ENCODE measurements at places on chromosomes 16 and 17.

DNA sequence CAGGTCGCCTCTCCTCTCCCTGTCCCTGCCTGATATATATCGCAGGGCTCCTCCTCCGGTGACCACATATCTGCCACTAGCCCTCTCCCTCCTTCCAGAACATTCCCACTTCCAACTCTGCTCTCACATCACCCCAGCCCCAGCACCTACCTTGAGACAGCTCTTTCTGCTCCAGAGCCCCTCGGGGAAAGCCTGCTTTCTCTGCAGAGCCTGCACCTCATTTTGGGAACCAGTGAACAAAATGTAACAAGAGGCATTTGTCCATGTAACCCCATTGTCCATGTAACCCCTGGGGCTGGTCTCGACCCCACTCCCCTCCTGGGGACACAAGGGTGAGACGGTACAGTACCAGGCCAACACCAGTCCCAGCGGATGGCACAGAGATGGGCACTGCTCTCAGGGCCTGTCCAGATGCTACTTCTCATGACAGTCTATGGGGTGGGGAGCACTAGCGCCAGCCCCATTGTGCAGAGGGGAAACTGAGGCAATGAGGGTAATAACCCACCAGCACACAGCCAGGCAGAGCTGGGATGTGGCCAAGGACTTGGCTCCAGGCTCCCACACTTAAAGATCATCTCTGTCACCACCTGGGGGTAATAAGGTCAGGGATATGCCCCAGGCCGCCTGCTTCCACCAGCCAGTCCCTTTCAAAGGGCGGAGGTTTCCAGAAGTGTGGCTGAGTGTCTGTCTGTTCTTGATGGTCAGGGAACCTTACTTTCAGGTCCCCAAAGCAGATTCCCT is 42.9 kb downstream of the TBC1D16 start:
- DNase-seq, result no peak

DNA sequence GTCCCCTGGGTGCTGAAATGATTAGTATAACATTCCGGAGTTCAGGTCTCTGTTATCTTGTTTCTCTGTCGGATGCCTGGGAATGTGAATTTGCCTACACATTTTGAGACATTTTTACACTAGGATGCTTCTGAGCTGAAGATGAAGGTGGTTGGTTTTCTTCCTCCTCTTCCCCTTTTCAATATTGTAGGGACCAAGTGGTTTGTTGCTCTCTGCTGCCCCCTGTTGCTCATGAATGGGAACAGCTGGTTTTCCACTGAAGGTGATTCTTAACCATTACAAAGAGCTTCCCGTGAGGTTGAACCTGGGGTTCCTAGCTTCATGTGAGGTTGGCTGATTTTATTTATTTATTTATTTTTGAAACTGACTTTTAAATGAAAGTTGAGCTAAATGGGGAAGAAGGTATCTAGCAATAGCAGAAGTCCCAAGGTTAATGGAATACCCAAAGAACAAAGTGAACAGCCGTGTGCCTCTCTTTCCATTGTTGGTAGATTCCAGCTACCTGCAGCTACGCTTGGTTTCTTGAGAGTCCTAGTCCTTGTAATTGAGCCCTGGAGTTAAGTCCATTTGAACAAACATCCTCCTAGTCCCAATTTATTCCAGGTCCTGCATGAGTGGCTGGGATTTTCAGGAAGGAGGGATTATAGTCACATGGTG is 983.9 kb upstream of the EEF2KMT start:
- peak; percentile 63 for DNase-seq

- DNase-seq, result no peak
Measured at GRCh38 chr17:33086878-33087277, 95.2 kb downstream of the SPACA3 start.

DNA sequence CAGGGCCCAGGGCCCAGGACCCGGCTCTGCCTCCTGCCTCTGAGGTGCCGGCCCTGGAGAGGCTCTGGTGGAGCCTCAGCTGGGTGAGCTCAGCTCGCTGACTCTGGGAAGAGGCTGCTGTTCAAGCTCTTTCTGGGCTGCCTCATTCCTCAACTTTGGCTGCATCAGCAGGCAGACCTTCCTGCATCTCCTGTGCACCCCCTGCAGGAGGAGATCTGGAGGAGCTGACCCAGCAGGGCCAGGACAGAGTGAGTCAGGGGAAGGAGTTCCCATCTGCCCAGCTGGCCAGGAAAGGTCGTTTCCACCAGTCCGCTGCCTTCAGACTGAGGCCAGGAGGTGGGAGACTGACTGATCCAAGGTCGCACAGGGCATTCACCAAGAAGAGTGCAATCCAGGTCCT is 10.7 kb downstream of the CRHR1 start:
- no peak for DNase-seq

DNA sequence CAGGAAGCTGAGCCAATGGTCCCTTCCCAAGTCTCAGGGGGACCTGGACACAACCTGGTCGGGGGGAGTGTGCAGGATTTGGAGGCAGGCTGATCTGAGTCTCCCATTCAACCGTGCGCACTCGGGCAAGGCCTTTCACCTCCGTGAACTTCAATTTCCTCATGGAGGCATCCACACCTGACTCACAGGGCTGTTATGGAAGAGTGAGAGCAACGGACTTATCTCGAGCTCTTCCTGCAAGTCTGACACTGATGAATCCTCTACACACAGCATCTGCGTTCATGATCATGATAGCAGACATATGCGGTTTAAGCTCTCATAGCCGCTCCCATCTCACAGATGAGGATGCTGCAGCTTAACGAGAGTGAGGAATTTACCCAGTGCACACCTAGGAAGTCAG is 21.6 kb downstream of the TIMM22 start:
- DNase-seq, result no peak

DNA sequence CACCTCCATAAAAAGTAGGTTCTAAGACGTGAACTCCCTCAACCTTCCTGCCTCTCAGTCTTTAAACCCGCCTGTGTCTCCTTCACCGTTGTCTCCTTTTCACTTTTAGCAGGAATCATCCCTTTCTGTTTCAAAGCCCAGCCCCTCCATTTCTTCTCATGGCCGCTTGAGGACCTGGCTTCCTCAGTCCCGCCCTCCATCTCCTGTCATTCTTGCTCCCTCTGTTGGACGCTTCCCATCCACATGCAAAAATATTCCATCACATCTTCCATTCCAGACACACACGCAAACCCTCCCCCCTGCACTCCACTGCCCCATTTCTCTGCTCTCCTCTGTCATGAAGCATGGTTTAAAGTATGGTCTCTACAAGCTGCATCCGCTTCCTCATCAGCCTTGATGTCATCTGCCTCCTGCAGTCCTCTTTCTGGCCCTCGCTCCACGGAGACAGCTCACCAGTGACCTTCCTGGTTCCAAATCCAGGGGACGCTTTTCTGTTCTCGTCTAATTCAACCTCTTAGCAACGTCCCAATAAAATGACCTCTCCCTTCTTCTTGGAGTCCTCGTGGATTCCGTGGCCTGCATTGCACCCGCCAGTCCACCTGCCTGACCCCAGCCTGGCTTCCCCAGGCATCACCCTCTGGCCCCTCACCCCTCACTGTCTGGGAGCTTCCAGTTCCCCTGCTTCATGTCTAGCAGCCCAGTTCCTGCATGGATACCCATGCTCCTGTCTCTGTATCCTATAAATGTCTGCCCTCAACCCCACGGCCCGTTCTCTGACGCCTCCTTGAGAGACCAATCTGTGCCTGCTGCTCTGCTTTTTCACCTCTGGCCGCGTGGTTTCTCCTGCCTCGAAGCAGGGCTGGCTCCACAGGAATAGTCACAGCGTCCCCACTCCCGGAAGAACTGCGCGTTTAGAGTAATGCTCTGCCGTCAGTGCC is 26.2 kb downstream of the ANKRD40 start:
- peak; percentile 62 for DNase-seq

DNA sequence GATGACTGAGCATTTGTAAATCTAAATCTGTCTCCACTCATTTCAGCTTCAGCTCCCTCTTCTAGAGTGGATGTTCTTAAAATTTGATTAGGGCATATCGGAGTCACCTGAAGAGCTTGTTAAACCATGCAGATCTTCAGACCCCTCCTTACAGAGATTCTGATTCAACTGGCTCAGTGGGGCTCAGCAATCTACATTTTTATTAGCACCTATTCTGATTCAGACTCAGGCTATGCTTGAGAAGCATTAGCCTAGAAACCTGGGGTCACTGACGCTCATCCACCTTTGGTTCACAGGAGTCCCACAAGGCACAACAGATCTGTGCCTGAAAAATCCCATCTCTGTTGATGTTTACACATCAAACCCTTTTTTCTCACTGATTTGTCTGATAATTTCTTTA is 365.6 kb downstream of the GRIN2A start:
- no peak for DNase-seq
